ENCODE measurements at places on chromosomes 1 and 21.

DNA sequence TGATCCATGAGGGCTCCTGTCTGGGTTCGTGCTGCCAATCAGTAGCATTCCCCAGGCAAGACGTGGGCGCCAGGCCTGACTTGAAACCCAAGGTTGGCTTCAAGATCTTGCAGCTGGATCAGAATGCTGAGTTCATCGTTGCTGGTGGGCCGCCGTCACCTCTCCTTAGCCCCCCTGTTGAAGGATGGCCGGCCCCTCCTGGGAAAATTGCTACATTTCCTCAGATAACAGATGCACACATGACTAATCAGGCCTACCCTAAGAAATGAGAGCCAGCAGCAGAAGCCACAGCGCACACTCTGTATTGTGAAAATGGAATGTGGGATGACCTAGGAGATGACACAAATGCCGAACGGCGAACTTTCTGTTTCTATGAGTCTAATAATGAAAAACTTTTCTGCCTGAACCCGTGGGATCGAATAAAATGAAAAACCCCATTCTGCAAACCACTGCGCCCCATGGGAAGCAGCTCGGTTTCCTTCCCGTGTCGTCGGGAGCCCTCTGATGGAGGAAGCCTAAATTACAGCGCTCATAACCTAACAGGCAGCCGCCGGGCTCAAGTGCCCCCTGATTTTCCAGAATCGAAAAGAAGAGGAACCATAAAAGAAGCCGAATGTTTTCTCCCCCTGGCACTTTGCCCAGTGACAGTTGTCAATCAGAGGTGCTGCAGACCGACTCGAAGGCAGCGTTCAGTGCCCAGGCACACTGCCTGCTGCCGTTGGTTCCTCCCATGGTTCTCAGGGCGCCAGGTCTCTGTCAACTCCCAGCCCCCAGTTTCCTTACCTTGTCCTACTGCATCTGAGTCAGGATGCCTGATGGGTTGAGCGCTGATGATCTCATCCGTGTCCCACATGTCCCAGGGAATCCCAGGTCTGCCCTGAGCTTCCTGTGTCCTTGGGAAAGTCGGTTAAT lies 38.2 kb upstream of the H6PD start:
- peak; percentile 27 for DNase-seq

- no peak for DNase-seq
Observed at GRCh38 chr1:160377585-160378206, 10.8 kb downstream of the NHLH1 start.

- no peak for DNase-seq
Observed at GRCh38 chr1:209318181-209319056, 265.1 kb upstream of the CAMK1G start.

DNA sequence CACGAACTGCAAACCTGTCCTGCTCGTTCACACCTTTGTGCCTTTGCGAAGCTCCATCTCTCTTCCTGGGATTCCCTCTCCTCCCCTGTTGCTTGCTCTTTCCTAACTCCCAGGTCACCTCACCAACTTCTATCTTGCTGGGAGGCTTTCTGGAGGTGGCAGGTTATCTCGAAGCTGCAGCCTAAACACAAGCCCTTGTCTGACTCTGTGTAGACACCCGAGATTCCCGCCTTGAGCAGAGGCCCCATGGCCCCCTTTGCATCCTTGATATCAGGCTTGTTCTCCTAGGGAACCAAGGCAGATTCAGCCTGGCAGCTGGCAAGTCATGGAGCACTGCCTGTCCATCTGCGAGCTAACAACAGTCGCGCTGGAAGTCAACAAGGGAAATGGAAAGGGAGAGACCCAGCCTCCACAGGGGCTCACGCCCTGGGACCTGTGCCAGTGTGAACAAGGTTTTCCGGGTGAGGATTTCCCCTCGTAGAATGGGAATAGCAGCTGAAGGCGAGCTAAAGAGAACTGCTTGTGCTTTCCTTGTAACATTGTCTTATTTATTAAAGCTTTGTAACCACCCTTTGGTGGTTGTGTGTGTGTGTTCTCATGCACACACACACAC lies 109.5 kb upstream of the JUN start:
- no peak for DNase-seq

- DNase-seq, result no peak
Observed at GRCh38 chr1:203764105-203765028, 616 bp upstream of the LAX1 start.

- no peak for DNase-seq
Observed at GRCh38 chr1:156654700-156655099, 12.8 kb downstream of the BCAN start.

DNA sequence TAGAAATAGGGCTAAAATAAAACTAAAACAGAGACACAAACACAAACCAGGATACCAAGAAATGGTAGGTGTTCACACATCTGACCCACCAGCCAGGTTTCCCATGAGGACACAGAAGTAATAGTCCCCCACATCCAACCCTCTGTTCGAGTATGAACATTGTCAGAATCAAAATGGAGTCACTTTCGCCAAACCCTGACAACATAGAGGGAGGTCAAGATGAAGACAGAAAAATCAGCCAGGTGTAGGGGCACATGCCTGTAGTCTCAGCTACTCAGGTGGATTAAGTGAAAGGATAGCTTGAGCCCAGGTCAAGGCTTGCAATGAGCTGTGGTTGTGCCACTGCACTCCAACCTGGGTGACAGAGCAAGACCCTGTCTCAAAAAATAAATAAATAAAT lies 3.8 kb downstream of the UBE2G2 start:
- no peak for DNase-seq

DNA sequence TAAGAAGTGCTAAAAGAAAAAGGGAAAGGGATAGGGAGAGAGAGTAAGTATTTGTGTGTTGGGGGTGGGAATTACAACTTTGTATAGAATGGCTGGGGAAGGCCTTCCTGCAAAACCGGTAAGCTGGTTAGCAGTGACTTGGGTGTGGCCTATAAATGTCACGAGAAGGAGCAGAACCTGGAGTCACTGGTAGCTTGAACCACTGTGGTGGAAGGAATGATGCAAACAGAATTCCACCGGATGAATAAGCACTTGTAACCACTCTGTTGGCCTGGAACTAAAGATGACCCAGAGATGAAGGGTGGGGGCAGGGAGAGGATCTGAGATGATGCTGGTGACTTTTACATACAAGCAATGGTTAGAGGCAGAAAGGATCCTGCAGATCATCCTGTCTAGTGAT lies 8.9 kb downstream of the XKR8 start:
- no peak for DNase-seq

DNA sequence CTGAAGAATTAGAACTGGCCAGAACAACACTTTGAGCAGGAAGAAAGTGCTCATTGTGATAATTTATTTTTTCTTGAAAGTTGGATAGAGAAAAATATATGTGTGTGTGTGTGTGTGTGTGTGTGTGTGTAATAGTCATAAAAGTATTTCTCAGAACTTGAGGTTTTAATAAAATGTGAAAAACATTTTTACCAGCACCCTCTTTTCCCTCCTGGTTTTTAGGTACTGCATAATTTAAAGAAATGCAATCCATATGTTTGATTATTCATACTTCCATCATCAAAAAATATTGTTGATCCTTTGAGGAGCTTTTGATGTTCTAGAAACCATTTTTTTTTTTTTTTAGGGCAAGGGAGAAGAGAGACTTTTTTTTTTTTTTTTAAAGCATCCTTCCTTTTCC lies 66.8 kb upstream of the JUN start:
- no peak for DNase-seq

GRCh38 chr1:158809862-158810261 lies 21.3 kb upstream of the MNDA start:
- DNase-seq, result no peak

DNA sequence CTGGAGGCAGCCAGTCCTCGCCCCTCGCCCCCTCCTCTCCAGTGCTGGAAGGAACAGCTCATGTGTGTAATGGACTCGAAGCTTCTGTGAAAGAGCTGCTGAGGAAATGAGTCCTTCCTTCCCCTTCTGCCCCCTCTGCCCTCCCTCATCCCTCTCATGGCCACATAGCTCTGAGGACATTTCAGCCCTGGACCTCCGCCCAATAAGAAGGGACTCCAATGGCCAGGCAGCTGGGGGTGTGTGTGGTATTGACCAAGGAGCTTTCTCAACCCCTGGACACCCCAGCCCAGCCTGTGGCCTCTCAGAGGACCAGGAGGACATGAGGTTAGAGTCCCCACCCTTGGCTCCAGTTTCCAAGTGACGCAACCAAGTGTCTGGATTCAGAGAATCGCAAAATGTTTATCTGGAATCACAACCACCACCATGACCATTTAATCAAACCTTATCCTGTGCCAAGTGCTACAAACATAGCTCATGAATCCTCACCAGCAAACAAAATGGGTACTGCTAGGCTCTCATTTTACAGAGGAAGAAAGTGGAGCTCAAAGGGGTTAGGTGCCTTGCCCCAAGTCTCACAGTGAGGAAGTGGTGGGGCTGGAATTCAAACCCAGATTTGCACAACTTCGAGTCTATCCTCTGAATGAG lies 47.8 kb upstream of the ECE1 start:
- DNase-seq, result no peak

DNA sequence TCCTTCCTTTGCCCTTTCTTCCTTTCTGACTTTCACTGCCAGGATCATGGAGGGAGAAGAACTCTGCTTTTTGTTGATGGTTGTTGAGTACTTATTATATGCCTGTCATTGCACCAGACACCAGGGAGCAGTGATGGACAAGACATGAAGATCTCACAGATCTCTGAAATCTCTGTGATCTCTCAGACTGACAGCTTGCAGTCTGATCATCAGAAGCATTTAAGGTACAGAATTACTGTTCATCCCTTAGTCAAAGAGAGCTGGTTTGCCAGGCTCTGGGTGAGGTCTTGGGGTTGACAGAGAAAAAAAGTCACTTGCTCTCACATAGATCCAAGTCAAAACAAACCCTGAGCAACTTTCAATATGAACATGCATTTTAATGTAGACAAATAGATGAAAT lies 299.5 kb upstream of the FMN2 start:
- DNase-seq, result no peak

DNA sequence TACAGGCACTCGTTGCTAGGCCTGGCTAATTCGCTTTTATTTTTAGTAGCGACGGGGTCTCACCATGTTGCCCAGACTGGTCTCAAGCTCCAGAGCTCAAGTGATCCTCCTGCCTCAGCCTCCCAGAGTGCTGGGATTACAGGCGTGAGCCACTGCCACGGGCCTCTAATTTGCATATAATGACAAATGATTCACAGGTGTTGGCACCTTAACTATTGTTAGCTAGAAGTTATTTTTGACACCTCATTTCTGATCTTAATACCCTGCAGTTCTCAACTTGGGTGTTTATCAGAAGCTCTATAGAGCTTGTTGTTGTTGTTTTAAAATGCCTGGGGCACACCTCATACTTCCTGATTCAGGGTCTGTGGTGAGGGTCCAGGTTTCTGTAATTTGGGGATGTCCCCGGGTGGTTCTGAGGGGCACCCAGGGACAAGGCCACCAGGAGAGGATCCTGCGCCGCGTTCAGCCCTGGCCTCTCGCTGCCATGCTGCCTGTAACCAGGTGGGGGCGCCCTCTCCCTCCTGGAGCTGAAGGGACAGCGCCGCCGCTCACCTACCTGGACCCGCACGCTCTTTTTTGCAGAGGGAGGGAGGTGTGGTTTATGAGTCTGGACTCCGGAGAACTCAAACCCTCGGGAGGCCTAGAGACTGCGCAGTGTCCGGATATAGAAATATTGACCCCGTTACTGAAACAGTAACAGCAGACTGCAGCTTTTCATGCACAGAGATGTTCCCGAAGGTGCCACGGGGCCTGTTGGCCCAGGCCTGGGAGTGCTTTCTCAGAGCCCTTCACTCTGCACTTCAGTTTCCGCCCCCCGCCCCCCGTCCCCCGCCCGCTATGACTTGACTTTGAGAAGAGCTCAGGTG lies 23.0 kb upstream of the NEK2 start:
- peak; percentile 69 for DNase-seq

- DNase-seq, result no peak
Observed at GRCh38 chr1:15011661-15012060, 141.9 kb upstream of the TMEM51 start.

GRCh38 chr1:33256221-33256470 lies 146 bp upstream of the ZNF362 start:
- no peak for DNase-seq

DNA sequence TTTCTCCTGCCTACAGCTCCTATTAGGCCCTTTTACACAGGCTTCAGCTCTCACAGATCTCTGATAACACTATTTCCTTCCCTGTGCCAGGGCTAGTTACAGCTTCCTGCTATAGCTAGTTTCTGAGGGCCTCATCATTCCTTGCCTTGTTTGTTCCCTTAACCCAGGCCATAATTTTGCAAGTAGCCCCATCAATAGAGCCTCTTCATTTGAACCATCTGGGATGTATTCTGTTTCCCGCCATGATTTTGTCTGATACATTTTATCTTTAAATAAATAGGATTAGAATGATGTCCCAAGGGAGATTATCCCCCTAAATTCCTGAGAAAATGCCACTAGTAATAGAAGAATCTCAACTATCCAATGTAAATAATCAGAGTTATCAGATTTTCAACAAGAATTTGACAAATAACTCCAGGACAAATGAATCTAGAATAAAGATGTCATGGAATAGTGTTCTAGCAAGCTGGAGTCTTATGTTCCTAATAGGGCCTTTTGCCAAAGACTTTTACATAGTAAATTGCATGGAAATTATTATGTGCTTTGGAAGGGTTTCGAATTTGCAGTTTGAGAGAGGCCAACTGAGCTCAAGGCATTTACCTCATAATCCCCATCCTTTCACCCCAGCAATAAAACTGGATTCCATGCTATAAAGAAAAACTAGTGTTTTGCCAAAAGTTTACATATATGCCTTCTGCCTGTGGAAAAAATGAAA lies 16.1 kb downstream of the IFT25 start:
- no peak for DNase-seq

DNA sequence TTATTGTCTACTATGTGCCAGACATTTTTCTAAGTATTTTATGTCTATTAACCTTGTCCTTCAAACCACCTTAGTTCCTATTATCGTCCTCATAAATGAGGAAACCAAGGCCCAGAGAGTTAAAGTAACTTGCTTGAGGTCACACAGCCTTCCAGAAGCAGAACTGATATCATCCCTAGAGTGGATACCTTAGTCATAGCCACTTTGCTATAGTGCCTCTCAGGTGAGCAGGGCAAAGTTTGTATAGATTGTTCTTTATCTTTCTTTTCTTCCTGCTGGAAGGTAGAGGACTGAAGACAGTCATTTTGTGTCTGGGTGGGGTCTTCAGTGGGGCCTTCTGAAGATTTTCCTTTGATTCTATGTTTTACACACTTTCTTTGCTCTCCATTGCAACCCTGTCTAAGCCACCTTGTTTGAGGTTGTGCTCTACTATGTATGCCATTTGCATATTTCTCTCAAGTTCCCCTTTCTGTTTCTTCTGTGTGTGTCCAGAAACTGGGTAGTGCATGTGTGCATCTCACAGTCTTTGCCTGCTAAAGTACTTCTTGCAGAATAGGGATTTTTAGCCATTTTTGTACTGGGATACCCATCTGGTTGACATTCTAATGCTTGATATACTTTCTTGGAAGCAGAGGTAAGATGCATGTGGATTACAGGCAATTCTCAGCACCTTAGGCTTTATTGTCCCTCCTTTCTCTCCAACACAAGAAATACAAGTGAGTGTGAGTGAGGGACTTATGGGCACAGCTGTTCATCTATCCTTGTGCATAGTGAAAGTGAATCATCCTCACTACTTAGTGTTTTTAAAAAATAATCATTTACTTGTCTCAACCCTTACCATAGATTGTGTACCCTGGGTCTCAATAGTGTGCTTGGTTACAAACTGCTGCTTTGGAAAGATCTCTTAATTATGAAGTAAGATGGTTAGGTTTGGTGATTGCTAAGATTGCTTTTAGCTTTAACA lies 207.6 kb upstream of the HMCN1 start:
- no peak for DNase-seq
